ENCODE measurements at places on chromosomes 4 and X.

- DNase-seq = no peak
Observed at GRCh38 chr4:136277741-136278140, 1254.6 kb downstream of the PCDH18 start.

DNA sequence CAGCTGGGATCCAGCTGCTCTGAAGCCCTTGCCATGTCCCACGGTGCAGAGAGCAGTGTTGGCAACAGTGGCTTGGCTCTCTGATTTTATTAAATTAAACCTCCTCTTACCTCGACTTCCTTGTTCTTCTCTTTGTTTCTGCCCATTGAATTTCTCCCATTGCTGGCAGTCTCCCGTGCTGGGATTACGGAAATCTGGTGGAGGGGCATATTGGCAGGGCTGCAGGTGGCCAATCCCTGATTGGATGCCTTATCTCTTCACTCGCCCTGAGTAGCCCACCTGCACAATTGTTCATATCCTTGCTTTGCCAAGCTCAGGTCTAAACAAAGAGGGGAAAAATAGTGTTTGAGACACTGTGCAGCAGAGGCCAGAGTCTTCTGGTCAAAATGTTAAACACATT, 493.9 kb downstream of the TMA16 start:
- DNase-seq = no peak

DNA sequence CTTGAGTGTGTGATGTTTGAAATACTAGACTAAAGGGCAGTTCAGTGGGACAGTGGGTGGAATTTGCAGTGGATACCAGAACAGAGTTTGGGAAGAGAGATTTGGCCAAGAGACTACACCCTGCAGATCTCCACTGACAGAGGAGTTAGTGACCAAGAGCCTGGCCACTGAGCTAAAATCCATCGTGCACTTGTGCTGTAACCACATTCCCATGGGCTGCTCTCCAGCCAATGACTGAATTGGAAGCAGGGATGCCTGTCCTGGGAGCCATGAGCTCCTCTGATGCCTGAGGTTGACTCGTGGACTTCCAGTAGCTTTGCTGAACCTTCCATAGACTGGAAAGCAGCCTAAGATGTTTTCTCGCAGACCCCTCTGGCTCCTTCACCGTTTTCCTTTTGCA, 296.1 kb downstream of the TRIML1 start:
- no peak for DNase-seq

GRCh38 chr4:138560448-138560847, 318.3 kb upstream of the SLC7A11 start:
- DNase-seq = no peak

GRCh38 chr4:170162416-170162815, 72.7 kb upstream of the AADAT start:
- DNase-seq = no peak

DNA sequence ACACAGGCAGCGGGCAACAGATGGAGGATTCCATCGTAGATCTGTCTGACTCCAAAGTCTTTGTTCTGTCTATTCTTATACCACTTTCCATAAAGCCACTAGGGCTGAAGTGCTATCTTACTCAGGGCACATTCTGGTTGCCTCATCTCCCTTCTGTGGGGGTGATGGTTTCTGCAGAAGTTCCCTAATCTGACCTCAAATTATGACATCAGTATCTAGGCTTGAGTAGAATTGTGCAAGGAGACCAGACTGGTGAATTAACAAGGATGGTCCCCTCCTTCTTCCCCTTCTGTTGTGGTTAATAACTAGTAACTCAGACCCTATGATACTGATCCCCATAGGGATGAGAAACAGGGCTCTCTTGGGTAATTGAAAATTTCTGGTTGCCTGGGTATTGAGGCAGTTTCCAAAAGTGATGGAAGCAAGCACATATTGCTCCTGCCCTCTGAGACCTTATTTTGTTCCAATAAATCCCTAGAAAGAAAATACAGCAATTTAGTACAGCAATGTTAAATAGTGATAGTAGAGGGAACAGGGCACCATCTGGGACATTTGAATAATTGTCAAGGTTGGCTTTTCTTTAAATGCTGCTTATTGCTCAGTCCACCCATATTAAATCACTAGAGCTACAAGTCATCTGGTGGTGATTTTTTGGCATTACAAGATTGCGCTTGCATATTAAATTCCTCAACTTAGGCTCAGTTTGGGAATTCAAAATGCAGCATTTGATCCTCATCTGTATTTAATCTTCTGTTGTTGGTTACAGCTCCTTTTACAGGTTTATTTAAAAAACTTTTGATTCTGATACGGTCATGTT, 57.3 kb upstream of the AP1S2 start:
- peak; percentile 63 for DNase-seq

DNA sequence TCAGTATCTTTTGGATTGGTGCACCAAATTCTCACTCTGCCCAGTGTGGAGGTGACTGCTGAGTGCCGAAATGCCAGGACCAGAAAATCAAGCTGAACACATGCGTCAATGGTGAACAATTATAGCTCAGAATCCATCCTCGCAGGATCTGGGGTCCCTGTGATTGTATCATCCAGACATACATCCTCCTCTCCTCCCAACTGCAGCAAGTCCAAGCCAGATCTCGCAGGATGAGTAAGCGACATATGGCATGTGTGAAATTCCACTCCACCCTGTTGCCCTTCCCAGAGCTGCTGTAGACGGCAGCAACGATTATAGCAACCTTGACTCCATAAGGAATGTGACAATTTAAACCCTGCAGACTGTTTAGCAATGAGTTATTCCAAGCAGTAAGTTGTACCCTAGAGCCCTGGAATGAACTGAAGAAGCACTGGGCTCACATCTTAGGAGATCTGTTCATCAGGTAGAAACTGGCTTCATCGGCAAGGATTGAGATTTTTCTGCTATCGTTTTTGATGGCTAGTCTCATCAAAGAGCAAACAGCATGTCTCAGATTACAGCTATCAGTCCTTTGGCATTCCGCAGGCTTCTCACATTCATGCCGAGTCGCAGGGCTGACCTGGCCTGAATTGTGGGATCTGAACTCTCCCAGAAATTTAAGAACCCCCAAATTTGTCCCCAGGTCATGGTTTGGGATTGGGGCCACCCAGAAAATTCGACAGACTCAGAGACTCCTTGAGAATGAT, 35.5 kb upstream of the SORBS2 start:
- peak; percentile 72 for DNase-seq

GRCh38 chr4:52311464-52312125, 260.5 kb downstream of the SPATA18 start:
- no peak for DNase-seq

DNA sequence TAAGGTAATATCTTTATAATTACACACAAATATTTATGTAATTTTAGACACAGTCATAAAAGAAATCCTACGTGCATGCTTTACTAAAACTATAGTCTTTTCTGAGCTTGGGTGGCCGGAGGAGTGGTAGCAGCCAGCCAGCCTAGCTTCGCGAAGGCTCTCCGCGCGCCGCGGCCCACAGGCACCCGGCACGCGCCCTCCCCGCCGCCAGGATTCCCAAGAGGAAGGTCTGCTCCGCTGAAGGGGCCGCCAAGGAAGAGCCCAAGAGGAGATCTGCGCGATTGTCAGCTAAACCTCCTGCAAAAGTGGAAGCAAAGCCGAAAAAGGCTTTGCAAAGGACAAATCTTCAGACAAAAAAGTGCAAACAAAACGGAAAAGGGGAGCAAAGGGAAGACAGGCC, 8.7 kb upstream of the PJA1 start:
- DNase-seq = no peak

DNA sequence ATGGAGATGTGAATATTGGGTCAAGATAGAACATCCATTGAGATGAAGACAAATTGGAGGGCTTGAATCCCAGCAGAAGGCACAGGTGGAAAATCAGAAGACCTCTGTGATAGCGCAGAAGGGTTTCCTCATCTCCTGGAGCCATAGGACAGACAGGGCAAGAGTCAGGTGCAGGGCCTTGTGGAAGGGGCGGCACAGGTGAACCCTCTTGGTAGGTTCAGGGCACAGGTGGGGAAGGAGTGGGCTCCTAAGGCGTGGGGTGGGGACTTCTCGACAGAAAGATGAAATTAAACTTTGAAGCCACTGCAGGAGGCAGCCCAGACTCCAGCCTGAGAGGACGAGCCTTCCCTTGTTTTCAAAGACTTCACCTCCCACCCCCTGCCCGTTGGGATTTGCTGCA, 9.3 kb upstream of the RGS12 start:
- DNase-seq = no peak

- DNase-seq = peak; percentile 4
Observed at GRCh38 chr4:87916626-87917025, 58.9 kb upstream of the SPP1 start.

DNA sequence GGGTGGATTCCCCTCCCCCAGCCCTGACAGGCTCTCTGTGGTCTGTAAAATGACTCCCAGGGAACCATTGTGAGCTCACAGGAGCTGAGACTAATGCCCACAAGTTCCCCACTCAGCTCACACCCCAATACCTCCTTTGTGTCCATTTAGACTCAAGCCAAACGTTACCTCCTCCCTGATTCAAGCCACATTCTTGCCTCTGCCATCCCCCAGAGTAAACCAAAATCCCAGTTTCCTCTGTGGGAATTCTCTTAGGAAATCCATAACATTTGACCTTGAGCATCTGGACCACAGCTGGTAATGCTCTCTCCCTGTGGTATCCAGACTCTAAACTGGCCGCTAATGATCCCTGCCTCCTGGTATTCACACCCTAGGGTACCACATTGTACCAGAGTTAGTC, 26.3 kb upstream of the KDM5C start:
- no peak for DNase-seq

DNA sequence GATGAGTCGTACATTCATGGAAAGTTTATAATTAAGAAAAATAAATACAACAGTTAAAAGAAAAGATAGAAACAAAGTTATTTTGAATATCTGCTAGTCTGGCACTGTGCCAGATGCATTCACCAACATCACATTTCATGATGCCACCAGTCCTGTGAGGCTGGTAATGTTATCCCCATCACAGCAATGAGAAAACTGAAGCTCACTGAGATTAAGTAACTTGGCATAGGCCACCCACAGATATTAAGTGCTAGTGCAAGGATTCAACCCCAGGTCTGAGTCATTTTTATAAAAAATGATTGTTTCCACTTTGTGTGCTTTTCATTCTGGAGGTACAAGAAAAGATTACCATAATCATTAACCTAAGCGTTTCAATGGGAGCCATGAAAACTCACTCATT, 65.0 kb upstream of the IL15 start:
- DNase-seq = no peak

DNA sequence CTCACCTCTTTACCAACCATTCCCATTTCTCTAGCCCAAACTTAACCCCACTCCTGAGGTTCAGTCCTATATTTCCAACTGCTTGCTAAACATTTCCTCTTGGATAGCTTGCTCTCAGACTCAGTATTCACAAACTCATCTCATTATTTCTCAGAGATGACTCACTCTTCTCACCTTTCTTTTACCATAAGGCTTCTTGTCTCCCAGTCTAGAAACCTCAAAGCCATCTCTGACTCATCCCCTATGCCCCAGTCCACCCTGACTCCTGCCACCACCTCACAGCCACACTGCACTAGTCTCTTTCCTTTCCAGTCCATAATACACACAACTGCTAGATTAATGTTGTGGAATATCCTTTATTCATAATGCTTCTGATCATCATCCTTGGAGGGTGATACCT, 4.8 kb downstream of the FRMPD3 start:
- no peak for DNase-seq

GRCh38 chr4:139453041-139453370, 915 bp upstream of the RAB33B start:
- no peak for DNase-seq

- no peak for DNase-seq
Observed at GRCh38 chr4:6027392-6027791, 9.2 kb upstream of the C4orf50 start.

Data from cardiac muscle cell (in vitro differentiated cells and primary cell).